Pancreas (tissue), 10 donors: ENCODE measurements at places on chromosomes 1 and 21.
A peak's percentile ranks its signal among the peaks of the same experiment; 100 is the strongest.

GRCh38 chr1:235935235-235936225 lies 68.8 kb upstream of the LYST start:
- no peak for DNase-seq

- DNase-seq = no peak
Observed at GRCh38 chr1:89069951-89070350, 4.9 kb upstream of the GBP1 start.

- DNase-seq = no peak
Observed at GRCh38 chr1:29371332-29371731, 135.0 kb downstream of the PTPRU start.

DNA sequence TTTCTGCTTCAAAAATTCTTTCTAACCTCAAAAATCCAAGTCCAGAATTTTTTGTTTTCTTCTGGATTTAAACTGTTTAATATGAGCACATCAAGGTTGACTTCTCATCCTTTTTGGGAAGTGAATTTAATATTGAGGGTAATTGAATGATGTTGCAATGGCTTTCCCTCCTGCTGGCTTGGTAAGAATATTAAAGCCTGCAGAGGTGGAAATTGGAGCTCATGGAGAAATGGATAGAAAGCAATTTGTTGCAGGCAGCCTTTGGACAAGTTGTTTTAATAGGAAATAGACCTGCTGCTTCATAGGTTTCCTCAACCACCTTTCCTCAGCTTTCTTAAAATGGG lies 124.7 kb downstream of the SYT2 start:
- no peak for DNase-seq

- DNase-seq = no peak
Observed at GRCh38 chr1:54968551-54968950, 11.9 kb upstream of the TMEM61 start.

GRCh38 chr1:76256289-76257223 lies 182.0 kb downstream of the ST6GALNAC3 start:
- DNase-seq = no peak

GRCh38 chr1:10672343-10673050 lies 123.9 kb downstream of the CASZ1 start:
- no peak for DNase-seq

- no peak for DNase-seq
Observed at GRCh38 chr1:197336571-197336970, 68.5 kb downstream of the CRB1 start.

- DNase-seq = peak; percentile 8
Observed at GRCh38 chr1:20402585-20403422, 83.2 kb downstream of the CAMK2N1 start.

- DNase-seq = no peak
Observed at GRCh38 chr1:216983823-216984222, 260.6 kb upstream of the ESRRG start.

- peak; percentile 26 for DNase-seq
Observed at GRCh38 chr1:36380782-36381181, 4.9 kb downstream of the STK40 start.

- DNase-seq = peak; percentile 63
Observed at GRCh38 chr1:212630158-212630900, 21.8 kb downstream of the ATF3 start.

DNA sequence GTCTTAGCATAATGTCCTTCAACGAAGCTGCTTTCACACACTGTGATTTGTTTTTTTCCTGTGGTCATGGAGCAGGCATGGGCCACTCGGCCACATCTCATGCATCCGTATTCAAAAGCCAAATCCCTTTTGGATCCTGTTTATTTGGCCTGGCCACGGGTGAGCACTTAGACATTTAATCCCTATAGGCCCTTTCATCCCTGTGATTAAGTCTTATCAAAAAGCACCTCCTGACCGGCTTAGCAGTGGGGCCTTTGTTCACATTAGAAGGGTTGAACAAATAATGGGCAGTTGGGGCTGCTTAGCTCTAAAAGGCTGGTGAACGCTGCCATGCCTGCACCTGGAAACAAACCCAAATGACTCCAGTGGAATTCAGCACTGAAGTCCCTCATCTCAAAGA lies 2.0 kb downstream of the KCNE2 start:
- no peak for DNase-seq

DNA sequence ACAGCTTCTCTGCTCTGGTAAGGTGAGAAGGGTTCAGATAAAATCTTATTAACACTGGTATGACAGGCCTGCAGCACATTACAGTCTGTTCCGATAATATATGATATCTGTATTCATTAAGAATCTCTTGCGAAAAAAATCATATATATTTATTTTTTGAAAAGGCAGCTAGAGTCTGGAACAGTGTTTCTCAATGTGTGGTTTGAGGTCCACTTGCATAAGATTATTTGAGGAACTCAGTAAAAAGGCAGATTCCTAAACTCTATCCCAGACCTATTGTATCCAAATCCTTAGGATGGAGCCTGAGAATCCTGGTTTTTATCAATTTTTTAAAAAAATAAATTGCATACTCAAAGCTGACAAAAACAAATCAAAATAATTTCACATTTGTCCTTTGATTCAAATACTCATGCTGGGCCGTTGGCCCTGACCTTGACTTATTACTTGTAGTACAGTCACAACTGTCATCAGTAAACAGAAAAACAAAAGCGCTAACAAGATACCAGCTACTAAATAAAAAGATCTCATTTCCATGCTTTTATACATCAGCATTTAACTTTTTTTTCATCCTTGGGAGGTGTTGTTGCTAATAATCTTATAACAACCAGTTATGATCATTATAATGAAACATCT lies 60.6 kb downstream of the RGS2 start:
- DNase-seq = no peak

GRCh38 chr1:172515436-172515835 lies 17.5 kb upstream of the SUCO start:
- DNase-seq = no peak

- DNase-seq = no peak
Observed at GRCh38 chr1:231964961-231965360, 338.4 kb downstream of the DISC1 start.

DNA sequence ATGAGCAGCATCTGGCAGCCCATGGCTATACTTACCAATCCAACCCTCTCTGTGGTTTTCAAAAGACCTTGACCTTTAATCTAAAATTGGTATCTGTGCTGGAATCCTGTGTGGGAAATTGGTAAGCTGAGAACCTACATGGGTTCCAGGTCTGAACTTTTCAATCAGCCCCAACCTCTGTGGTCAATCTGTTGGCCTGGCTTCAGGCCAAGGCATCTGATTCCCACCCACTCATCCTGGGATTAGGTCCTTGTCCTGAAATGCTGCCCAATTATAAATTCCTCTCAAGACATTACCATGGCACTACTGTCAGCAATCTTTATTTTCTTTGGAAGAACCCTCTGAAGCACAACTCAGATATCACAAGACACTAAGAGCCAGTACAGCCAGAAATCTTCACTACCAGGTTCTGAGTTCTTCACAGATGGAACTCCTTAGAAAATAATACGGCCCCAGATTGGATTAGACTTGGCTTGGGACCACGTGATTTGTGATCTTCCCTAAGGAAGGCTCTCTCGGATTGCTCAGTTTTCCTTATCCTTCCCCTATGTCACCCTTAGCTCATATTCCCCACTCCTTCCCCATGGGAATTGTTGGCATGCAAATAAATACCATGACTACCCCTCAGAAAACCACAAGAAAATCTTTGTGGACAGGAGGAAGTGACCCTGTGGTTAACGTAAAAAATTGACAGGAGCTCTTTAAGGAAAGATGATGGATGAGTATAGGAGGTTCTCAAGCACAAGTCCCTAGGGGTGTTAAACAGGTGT lies 207.9 kb upstream of the ST6GALNAC5 start:
- no peak for DNase-seq

GRCh38 chr1:41698916-41699860 lies 214.7 kb upstream of the EDN2 start:
- no peak for DNase-seq

DNA sequence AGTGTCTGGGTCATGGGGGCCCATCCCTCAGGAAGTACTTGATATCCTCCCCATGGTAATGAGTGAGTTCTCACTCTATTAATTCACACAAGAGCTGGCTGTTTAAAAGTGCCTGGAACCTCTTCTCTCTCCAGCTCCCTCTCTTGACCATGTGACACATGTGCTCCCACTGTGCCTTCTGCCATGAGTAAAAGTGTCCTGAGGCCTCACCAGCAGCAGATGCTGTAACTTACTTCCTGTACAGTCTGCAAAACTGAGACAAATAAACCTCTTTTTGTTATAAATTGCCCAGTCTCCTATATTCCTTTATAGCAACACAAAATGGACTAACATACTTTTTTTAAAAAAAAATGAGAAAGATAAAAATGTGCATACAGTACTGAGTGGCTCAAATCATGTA lies 24.0 kb downstream of the PUM1 start:
- DNase-seq = no peak

- DNase-seq = no peak
Observed at GRCh38 chr1:32126770-32127169, 18.9 kb downstream of the KPNA6 start.

DNA sequence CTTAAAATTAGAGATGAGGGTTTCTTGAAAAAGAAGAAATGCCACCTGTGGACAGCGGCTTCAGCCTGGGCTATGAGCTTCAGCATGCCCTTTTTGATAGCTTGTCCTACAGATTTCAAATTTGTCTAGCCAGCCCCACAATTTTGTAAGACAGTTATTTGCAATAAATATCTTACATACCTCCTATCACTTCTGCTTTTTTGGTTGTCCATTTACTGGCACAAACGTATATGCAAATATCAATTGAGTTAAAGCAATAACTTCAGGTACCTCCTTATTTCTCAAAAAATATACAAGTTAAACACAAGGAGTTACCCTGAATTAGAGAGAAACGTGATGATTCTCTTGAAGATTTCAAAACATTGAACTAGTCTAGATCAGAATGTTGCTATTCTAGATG lies 53.5 kb downstream of the OLFM3 start:
- no peak for DNase-seq

GRCh38 chr1:169765580-169766331 lies 29.0 kb downstream of the METTL18 start:
- DNase-seq = no peak

DNA sequence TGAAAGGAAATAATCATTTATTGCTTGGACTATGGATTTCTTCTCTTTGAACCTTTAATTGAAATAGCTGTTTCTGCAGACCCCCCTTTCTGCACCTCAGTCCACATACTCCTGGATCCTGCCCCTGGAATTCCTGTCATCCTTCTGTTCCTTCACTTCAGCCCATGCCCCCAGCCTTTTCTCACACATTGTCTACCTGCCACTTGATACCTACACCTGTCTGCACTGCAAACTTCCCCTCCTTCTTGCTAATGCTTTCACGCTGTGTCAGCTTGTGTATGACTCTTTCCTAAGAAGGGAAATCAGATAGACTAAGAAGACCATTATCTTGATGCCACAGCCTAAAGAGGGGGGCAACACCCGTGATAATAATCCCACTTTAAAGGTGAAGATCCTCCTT lies 80.3 kb upstream of the EXO1 start:
- no peak for DNase-seq

DNA sequence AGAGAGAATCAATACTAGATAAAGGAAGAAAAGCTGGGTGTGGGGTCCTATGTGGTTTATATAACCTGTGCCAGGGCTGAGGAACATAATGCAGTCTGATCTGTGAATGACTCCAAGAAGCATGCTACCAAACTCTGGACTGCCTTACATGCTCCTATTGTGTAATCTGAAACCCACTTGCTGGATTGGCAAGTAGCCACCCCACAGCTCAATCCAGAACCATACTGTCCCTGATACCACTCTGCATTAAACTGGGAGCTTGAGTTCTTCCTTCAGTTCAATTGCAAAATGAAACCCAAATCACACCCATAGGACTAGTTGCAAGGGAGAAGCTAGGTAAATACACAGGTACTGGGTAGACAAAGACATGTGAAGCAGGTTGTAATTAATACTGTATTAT lies 115.4 kb upstream of the NEGR1 start:
- DNase-seq = no peak

DNA sequence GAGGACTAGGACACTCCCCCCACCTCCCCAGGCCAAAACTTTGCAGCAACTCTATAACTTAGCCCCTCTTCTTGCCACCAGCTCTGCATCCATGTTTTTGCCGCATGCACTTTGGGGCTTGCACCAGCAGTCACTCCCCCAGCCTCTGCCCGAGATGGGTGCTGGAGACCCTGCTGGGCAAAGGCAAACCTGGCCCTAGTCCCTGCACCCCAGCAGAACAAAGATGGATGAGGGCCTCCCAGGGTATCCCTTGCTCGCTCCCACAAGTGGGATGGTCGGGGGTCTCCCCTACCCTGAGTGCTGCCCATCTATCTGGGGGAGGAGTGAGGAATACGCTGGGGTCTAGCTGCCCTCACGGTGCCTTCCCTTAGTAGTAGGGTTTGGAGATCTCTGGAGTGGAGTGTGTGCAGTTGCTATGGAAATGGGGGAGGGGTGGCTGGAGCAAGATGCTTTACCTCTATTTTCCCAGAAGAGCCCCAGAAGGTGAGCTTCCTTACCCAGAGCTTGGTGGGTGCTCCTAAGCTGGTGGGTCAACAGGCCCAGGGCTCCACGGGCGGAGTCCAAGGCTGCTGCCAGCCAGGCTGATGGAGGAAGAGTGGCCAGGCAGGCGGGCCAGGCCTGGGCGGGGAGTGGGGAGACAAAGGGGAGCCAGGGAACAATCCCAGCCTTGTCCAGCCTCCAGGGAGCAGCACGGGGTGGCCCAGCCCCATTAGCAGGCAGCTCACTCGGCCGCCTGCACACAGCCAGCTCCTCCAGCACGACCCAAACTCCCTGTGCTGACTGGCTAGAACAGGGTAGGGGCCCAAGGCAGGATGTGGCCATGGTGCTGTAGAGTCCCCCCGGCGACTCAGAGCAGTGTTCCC lies at the start of gene PAQR6:
PAQR6 (minus strand) TSS at position 597 of the 863 bp plus-strand sequence. CDS start 1,325 bp downstream, outside the sequence.
- DNase-seq = peak; percentile 26
